Smooth muscle cell of the brain vasculature (primary cell): ENCODE measurements at places on chromosomes 3 and 15.

- no peak for DNase-seq
These were observed 54.8 kb upstream of the CTSH start for GRCh38 chr15:78999636-79000035.

- no peak for DNase-seq
These were observed 55.3 kb upstream of the VGLL4 start for GRCh38 chr3:11699083-11699427.

GRCh38 chr15:95162967-95163531 is 931.7 kb downstream of the MCTP2 start:
- DNase-seq, result peak; percentile 56

DNA sequence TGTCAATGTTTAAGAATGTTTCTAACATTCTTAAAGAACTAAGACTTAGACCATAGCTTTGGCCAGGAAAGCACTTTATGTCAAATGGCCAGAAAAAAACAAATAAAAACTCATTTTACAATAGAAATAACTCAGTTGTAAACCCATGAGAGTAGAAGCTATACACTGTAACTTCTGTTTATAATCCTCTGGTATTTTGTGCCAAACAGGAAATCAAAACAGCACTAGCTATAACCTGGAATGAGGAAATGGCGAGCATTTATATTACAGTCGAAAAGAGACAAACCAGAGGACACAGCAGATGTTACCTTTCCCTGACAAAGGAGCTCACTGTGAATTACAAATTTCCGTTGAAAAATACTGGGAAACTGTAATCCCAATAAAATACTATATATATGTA is 10.3 kb downstream of the GK5 start:
- no peak for DNase-seq

DNA sequence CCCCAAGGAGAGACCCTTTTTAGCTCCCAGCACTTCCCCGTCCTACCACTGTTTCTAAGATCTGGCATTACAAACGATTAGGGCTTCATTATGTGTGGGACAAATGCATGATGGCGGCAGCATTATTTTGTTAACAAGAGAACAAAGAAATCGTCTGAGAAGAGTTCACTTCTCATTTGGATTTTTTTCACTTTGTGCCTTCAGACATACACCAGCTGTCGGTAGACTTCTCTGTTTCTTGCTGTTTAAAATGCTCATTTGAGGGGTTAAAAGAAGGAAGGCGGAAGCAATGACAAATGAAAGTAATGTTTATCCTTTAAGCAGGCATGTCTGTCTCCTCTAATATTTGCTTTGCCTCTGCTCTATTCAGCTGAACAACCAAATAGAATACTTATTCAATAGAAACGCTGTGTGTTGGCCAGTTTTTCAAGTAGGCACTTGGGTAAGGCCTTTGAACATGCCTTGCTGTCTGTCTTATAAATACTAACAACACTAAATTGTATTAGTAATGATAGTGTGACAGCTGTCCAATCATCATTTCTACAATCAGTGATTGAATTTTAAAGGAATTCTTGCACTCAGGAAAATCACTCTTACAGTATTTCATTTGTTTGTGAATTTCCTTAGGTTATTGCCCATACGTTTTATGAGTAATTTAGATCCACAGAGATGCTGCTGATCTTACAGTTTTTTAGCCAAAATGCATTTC is 382.4 kb downstream of the IL5RA start:
- DNase-seq, result no peak

DNA sequence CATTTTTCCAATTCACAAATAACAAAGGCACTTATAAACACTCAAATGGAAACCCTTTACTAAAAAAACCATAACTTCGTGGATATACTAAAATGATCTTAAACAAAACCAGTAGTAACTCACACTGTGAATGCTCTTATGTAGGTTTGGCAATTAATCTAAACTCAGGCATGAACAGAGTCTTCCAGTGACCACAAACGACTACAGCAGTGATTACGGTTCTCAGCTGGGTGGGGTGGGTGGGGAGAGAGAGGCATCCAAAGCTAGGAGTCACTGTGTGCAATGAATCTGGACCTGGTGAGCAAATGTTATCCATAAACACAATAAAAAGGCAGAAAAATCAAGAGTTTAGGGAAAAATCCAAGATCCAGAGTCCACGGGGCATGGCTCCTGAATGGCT is 21.3 kb downstream of the SLC12A8 start:
- DNase-seq, result no peak

GRCh38 chr3:16528106-16528505 is 14.6 kb upstream of the RFTN1 start:
- no peak for DNase-seq

DNA sequence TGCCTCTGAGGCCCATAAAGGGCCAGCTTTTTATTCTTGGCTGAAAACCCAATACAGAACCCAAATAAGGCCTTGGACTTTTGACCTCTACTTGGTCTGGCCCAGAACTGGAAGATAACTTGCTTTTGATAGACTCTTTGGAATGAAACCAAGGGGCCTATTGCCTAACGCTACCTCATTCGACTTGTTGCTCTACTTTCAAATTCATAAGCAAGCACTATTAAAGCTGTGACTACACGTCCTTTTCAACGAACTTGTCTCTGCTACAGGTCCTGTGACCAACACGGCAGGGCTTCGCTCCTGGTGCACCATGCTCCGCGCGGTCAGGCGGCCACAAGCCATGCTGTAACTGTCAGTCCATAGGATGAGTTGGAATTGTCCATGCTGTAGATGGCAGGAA is 385.4 kb downstream of the MFSD1 start:
- no peak for DNase-seq

DNA sequence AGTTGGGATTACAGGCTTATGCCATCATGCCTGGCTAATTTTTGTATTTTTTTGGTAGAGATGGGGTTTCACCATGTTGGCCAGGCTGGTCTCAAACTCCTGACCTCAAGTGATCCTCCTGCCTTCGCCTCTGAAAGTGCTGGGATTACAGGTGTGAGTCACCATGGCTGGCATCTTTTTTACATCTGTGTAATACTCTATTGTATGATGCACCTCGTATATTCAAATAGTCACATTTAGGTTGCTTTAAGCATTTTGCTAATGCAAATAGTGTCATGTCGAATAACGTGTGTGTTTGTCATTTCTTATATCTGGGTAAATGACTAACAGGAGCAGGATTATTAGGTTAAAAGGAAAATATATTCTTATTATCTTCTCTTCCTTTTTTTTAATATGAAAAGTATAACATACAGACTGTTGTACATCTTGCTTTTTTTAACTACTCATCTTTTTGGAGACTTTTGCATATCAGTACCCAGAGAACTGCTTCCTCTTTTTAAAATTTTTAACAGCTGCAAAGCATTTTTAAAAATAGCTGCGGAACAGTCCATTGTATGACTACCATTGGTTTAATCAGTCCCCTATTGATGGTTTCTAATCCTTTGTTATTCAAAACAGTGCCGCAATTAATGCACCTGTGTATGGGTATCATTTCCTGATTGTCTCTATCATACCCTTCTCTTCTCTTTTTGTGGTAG is 13.4 kb downstream of the SCAMP5 start:
- no peak for DNase-seq
